ENCODE measurements at places on chromosomes 4 and X. TPM values are rescaled to one million over a fixed set of nuclear protein-coding genes. Genes with fewer than 3 reads are reported as not detected.

RAB39B gene
- 1.6 TPM for total RNA-seq

TENM3 gene
- total RNA-seq, result 30.1 TPM

OPRPN gene
- not detected for total RNA-seq

AIFM1 gene
- 16.8 TPM for total RNA-seq

TBC1D8B gene
- 7.0 TPM for total RNA-seq

GLOD5 gene
- not detected for total RNA-seq

P2RY4 gene
- 0.39 TPM for total RNA-seq

GRIA3 gene
- total RNA-seq, result 2.6 TPM

Measured in subcutaneous preadipocyte (primary cell).